ENCODE measurements at places on chromosomes 2 and 18.

DNA sequence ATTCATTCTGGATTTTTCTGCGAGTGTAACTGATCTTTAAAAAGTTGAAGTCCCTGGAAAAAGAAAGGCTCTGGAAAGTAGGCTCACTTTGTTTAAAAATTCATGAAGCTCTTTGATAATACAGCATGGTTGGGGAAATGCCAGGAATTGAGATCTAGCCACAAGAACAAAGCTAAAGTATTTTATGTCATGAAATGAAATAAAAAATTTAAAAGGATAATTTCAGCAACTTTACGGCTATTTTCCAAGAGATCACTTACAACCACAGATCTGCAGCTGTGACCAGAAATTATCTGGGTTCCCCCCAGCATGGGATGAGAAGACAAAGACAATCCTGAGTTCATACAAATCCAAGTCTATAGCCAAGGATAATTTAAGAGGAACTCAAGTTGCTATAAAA is 25.3 kb upstream of the RFX8 start:
- no peak for DNase-seq

GRCh38 chr2:138744713-138745112 is 35.5 kb downstream of the NXPH2 start:
- no peak for DNase-seq

GRCh38 chr18:66826211-66826610 is 222.3 kb upstream of the CDH19 start:
- DNase-seq = no peak

DNA sequence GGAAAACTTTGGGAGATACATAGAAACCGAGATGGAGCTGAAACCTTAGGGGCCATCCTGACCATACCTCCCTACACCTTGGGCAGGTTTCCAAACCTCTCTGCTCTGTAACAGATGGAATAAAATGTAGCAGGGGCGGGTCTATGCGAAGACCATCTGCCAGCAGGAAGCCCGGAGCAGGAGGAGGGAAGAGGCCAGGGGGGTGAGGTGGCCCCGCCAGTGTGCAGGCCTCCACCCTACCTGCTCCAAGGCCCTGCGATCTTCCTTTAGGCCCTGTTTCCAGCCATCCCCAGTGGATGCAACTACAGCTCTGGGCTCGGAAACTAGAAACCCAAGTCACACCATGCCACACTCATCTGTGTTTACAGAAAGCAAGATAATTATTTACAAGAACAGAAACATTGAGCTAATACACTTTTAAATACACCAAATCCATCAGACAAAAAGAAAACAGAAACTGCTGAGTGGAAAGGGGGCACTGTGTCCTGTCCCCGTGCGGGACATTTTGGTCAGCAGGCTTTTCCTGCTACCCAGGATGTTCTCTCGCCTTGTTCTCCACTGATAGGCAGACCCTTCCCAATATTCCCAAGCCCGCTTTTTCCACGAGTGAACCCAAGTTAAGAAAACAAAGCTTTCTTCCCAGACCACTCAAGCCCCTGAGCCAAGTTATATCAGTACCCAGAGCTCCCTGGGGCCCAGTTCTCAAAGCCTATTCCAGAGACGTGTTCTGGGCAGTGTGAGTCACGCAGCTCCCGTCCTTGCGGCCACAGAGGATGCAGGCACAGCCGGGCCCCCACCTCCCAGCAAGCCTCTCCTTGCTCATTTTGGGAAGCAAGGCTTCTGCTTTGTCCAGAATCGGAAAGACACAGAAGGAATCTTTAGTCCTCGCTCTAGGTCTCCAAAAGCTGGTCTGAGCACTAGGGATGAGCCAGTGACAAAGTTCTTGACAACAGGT is 17.3 kb downstream of the CIB4 start:
- no peak for DNase-seq

DNA sequence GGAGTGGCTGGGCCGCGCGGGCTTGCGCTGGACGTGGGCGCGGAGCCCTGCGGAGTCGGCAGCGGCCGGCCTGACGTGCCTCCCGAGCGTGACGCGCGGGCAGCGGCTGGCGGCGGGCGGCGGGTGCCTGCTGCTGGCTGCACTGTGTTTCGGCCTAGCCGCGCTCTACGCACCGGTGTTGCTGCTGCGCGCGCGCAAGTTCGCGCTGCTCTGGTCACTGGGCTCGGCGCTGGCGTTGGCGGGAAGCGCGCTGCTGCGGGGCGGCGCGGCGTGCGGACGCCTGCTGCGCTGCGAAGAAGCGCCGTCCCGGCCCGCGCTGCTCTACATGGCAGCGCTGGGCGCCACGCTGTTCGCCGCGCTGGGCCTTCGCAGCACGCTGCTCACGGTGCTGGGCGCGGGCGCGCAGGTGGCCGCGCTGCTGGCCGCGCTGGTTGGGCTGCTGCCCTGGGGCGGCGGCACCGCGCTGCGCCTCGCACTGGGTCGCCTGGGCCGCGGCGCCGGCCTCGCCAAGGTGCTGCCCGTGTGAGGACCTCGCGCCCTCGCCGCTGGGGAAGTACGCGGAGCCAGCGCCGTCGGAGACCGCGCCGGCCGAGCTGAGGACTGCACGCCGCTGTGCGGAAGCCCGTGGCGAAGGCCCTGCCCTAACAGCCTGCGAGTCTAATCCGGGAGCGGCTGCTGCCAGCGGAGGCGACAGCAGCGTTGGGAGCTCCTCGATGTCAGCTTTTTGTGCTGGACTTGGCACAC is 526 bp downstream of the SFT2D3 start:
- DNase-seq = no peak

DNA sequence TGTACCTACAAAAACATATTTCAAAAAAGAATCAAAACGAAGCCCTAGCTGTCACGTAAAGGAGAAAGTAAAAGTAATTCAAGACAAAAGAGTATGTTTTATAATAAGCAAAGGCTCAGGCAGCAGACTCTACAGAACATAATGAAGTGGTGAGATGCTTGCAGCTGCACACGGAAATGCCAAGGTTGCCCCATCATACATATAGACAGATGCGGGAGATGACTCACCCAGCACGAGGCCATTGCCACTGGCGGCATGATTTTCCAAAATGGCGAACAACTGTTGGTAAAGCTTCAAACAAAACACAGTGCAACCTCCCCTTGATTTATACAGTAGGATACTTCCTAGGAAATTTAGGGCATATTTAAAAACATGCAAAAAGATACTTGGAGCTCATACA is 26.0 kb upstream of the C1QL2 start:
- no peak for DNase-seq

DNA sequence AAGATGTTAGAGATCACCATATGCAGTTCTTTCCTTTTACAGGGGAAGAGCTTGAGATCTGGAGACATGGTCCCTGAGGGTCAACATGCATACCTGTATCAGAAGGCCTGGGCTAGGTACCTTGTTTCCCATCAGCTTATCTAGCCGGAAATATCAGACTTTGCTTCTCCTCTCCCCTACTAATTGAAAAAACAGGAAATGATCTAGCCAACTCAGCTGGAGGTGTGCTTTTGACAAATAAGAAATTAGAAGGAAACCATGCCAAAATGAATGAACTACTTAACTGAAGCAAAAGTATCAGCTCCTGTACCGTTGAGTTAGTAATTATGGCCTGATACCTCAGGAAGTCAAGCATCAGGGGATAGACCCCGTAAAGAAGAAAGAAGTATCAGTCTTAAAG is 20.4 kb downstream of the PKP4 start:
- DNase-seq = no peak

- no peak for DNase-seq
Observed at GRCh38 chr2:166017208-166017607, 63.6 kb upstream of the TTC21B start.

- DNase-seq = no peak
Observed at GRCh38 chr2:27191070-27191829, 20.6 kb upstream of the ATRAID start.

- peak; percentile 2 for DNase-seq
Observed at GRCh38 chr2:128473175-128474035, 154.7 kb upstream of the HS6ST1 start.

GRCh38 chr18:27577752-27578151 is 392.6 kb upstream of the CHST9 start:
- no peak for DNase-seq

DNA sequence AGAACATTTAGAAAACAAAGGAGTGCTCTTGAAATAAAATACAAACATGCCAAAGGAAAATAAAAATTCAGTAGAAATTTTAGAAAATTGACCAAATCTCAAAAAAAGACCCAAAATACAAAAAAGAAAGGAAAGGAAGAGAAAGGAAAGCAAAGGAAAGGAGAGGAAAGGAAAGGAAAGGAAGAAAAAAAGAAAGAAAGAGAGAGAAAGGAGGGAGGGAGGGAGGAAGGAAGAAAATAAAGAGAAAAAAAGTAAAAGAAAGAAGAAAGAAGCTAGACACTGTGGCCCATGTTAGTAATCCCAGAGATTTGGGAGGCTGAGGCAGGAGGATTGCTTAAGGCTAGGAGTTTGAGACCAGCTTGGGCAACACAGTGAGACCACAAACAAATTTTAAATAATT is 500.1 kb upstream of the VRK2 start:
- no peak for DNase-seq

All from AG09309 (cell line).